ENCODE measurements at places on chromosomes 4 and X.

DNA sequence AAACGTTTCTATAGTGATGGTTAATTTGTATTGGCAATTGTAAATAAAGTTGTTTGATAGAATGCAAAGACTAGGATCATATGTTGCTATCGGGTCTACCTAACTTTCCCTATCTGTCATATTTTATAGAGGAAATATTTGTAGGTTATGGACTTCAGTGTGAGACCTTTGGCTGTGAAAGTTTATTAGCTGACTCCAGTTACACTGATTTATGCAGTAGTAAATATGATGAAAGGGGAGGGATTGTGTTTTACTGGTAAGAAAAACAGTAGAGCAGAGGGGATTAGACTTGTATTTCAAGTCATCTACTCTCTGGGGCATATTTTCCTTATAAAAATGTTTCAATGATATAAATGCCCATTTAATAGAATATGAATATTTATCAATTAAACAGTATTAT is 43.8 kb downstream of the ADGRL3 start:
- DNase-seq = no peak

DNA sequence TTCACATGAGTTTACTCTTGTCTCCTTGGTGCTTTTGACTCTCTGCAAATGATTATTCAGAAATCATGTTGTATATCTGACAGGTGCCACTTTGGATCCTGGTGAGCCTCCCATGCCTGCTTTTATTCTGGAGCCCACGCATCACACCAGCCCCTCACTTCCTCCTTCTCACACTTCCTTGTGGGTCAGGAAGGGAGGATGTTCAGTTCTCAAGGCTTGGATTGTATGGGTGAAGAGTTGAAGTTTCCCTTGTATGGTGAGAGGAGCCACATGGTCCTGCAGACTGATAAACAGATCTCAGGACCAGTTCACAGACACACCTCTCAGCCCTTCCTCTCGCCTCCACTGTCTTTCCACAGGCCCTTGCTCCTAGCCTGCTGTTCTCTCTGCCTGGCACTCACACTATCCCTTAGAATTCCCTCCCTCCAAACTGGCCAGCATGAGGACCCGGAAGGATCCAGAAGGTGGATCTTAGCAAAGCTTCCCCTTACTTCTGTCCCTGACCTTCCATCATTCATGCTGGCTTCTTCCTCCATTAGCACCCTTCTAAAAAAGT is 92.1 kb downstream of the STK32B start:
- DNase-seq = no peak

GRCh38 chr4:26152056-26152455 is 168.8 kb upstream of the RBPJ start:
- DNase-seq = no peak

- no peak for DNase-seq
These were observed 190.1 kb downstream of the ZNF330 start for GRCh38 chr4:141410839-141411238.

DNA sequence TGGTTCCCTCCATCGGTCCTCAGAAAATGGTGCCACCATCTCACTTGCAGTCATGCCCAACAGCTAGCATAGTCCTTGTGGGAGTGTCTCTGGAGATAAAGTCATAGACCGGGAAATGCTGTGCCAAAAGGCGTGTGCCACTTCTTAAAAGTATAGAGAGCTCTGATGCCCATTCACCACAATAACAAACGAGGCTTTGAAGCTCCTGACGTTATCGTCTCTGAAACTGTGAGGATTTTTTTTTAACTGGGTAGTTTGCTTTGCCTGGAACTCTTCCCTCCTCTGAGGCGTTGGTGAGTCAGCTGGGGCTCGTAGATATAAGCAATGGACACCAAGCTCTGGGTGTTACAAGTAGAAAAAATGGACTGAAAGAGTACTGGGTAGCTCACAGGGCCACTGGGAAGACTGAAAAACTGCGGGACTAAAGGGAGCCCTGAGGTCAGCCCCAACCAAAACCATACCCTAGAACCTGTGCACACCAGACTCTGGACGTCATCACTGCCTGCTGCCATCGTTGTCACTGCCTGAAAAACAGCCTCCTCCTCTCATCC is 89.4 kb upstream of the TRIM2 start:
- no peak for DNase-seq

DNA sequence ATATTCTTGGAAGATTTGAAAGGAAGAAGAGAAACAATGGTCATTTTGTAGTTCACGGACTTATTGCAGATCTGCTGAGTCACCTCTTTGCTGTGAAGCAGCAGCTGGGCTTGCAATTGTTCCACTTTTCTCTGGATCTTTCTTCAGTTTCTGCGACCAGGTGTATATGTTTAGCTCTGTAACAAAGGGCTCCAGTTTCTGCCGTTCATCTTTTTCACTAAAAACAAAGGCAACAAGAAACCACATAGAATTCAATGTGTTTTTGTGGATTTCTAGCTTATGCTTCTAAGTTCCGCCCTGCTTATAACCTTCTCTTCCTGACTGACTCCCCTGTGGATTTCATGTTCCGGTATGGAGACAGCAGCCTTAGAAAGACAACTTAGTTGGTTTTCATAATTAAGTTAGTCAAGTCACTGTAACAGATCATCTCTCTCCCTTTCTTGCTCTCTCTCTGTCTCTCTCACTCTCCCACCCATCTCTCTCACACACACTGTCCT is 121.6 kb upstream of the EPHA5 start:
- no peak for DNase-seq

DNA sequence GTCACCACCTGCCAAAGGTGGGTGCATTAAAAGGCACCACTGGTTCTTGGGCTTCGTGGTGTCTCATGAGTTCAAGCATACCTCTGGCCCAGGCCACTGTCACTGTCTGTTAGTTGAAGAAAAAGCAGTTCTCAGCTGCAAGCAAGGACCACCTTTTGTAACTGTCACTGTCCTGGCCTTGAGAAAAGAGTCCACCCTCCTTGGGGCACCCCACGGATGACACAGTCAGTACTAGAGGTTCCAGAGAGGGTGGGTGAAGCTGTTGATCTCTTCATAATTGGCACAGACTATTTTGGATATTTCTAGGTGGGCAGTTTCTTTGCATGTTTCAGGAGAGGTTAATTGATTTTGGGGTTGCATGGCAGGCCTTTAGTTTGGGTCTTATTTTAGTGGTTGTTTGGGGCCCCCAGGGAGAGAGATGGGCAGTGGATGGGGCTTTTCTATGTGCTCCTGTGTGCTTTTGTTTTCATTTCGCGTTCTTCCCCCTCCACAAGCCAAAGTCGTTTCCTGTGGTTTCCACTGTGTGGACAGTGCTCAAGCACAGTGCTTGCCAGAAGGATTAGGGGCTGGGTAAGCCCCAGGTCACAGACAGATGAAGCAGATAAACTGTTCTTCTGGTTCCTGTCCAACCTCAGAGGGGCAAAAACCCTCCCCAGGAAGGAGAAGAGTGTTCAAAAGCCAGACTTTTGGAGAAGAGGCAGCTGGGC is 156.2 kb upstream of the PPP1R2C start:
- no peak for DNase-seq

All from NCI-H1436 treated with DMSO at 0.1 percent for 48 hours (cell line).